Stomach (tissue), 19 donors: ENCODE measurements at places on chromosomes 3 and 15. TPM values are rescaled to one million over a fixed set of nuclear protein-coding genes. Genes with fewer than 3 reads are reported as not detected.

DNA sequence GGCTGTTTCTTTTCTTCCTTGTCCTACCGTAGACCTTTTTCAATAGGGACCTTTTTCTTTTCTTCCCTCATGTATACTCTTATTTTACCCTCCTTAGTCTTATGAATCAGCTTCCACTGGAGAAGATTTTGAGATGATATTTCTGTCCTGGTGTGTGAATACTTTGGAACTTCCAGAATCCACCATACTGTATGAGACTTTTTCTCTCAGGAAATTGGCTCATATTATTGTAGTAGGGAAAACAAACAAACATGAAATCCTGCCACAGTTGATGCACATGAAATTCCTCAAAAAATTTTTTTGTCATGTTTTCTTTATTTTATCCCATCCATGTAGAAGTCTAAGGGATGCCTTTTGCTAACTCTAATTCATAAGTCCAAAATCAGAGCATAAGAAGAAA, 289.3 kb upstream of the PLSCR5 start:
- no peak for DNase-seq

- no peak for DNase-seq
Measured at GRCh38 chr3:124829819-124830554, 57.2 kb downstream of the ITGB5 start.

DNA sequence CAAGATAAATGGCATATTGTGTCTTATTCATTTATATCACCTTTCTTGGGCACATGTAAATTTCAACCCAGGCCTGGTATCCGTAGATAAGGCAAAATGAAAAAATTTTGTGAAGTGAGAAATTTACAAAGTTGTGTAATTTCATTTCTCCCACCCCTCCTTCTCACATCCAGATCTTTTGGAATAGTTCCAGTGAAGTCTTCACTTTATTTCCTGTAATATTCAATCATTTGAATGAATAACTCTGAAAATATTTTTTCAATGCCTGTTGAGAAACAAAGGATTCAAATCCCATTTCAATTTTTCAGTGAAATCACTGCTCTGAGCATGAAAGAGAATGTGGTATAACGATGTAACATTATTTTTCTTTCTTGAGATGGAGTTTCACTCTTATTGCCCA, 53.4 kb downstream of the BTLA start:
- no peak for DNase-seq

GRCh38 chr3:182910936-182911781, 69.2 kb downstream of the DCUN1D1 start:
- no peak for DNase-seq

- peak; percentile 25 for DNase-seq
Measured at GRCh38 chr3:66789580-66790237, 208.4 kb upstream of the KBTBD8 start.

GOLGA8N gene
- 7.8 TPM for total RNA-seq
